ENCODE measurements at places on chromosomes 7 and 10.
A peak's percentile ranks its signal among the peaks of the same experiment; 100 is the strongest.

- DNase-seq, result no peak
Measured at GRCh38 chr7:146656988-146657387, 540.4 kb downstream of the CNTNAP2 start.

DNA sequence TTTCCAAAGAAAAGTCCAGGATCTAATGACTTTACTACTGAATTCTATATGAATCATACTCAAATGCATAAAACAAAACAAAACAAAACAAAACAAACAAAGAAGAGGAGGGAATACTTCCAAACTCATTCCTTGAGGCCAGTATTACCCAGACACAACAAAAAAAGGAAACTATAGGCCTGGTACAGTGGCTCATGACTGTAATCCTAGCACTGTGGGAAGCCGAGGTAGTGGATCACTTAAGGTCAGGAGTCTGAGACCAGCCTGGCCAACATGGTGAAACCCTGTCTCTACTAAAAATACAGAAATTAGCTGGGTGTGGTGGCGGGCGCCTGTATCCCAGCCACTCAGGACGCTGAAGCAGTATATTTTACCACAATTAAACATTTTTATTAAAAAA is 114.6 kb downstream of the NRBF2 start:
- no peak for DNase-seq

DNA sequence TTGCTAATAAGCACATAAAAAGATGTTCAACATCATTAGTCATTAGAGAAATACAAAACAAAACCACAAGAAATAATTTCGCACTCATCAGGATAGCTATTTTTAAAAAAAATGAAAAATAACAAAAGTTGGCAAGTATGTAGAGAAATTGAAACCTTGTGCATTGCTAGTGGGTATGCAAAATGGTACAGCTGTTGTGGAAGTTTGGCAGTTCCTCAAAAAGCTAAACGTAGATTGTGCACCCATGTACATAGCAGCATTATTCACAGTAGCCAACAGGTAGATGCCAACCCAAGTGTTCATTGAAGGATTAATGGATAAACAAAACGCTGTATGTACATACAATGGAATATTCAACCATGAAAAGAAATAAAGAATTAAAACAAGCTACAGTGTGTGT is 35.3 kb upstream of the STARD3NL start:
- no peak for DNase-seq

- DNase-seq, result no peak
Measured at GRCh38 chr10:7576340-7576739, 90.4 kb downstream of the ITIH5 start.

GRCh38 chr7:108247614-108248013 is 117.5 kb upstream of the LAMB4 start:
- no peak for DNase-seq

GRCh38 chr10:89301232-89301631 is 614 bp upstream of the IFIT2 start:
- peak; percentile 35 for DNase-seq

DNA sequence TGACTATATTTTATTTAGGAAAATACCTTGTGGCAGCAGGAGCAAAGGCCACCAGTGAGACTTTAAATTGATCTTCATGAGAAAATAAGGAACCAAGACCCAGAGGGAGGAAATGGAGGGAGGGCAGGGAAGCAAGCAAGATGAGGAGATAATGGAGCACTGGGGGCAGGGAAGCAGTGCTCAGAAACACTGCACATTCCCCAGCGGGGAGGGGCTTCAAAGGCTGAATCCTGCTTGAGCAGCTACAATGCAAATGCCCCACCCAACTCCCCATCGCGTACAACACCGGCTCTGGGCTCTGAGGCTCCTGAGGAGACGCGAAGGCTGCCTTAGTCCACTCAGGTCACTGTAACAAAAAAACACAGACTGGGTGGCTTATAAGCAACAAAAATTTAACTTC is 503.8 kb downstream of the GRID1 start:
- no peak for DNase-seq

DNA sequence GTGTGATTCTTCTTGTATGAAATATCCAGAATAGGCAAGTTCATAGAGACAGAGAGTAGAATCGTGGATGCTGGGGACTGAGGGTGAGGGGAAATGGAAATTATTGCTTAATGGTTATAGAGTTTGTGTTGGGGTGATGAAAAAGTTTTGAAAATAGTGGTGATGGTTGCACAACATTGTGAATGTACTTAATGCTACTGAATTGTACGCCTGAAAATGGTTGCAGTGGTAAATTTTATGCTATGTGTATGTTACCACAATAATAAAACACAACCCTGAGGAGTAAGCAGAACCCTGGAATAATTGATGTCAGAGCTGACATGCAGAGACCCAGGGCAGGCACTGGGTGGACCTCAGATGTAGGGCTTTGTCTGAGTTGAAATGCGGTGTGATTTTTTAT is 57.6 kb downstream of the TACR2 start:
- DNase-seq, result no peak

DNA sequence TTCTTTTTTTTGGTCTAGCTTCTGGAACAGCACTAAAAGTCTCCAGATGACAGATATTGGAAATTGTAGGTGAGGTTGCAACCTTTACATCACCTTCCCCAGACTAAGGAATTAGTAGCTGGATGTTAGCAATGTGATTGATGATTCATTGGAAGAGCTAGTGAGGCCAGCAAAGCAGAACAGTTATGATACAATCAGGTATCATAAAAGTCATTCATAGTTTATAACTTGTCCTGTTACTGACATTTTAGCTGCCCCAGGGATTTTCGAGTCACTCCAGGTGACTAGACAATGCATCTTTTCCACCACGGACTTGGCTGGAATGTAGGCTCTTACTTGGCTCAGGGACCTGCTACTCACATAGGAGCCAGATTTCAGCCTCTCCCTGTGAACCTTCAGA is 15.9 kb upstream of the TCF7L2 start:
- DNase-seq, result no peak

DNA sequence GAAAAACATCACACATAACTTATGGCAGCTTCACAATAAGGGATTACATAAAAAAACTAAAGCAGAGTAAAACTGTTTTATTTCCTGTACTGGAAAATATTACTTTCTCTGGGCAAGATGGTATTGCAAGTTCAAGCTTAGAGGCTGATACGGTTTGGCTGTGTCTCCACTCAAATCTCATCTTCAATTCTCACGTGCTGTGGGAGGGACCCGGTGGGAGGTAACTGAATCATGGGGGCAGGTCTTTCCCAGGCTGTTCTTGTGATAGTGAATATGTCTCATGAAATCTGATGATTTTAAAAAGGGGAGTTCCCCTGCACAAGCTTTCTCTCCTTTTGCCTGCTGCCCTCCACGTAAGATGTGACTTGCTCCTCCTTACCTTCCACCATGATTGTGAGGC is 5.1 kb upstream of the LRRC27 start:
- DNase-seq, result no peak

DNA sequence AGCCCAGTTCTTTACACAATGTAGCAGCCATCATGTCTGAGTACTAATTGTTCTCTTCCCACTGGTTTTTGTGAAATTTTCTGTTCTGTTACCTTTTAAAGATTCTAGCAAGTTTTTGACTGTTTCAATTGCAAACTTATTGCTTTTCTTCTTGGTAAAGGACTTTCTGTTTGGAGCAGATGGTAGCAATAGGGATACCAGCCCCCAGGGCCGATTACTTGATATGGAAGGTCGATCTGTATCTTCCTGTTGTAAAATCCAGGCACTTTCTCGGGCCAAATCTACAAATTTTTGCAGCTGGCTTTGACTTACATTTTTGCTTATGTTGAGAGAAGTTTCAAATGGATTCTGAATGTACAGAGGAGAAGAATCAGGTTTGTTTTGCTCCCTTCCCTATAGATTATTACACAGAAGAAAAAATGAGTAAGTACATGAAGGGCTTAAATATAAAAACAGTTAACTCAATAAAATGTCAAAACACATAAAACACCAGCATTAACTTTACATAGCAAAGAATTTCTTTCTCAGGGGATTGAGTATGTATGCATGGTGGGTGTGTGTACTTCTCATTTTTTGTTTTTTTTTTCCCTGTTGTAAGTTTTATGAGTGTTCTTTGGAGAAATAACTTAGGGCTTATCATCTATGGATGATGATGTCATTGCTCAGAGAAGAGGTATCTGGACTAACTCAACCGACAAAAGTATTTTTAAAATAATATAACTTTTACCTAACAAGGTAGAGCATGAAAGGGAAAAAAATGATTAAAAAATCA is 35.3 kb downstream of the MTPAP start:
- DNase-seq, result no peak

DNA sequence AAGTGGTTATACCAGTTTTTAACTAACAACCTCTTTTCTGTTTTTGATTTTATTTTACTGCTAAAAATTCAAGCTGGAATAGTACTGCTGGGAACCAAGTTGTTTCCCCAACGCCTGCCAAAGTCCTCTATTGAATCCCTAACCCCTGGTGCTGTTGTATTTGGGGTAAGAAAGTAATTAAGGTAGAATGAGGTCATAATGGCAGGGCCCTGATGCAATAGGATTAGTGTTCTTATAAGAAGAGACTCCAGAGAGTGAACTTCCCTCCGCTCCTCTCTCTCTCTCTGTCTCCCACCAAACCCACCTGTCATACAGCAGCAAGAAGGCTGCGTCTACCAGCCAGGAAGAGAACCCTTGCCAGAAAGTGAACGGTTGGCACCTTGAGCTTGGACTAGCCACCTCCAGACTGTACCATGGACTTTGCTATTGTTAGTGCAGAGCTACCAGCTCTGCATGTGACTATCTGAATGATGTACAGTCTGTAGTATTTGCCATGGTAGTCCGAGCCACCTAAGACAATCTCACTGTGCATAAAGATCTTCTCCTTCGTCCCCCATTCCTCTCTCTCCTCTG is 86.5 kb upstream of the KLF6 start:
- DNase-seq, result no peak

- no peak for DNase-seq
Measured at GRCh38 chr10:64261092-64261491, 739.9 kb downstream of the REEP3 start.

- no peak for DNase-seq
Measured at GRCh38 chr10:29588629-29589421, 45.9 kb downstream of the SVIL start.

GRCh38 chr10:125584954-125585353 is 98.0 kb downstream of the TEX36 start:
- no peak for DNase-seq

DNA sequence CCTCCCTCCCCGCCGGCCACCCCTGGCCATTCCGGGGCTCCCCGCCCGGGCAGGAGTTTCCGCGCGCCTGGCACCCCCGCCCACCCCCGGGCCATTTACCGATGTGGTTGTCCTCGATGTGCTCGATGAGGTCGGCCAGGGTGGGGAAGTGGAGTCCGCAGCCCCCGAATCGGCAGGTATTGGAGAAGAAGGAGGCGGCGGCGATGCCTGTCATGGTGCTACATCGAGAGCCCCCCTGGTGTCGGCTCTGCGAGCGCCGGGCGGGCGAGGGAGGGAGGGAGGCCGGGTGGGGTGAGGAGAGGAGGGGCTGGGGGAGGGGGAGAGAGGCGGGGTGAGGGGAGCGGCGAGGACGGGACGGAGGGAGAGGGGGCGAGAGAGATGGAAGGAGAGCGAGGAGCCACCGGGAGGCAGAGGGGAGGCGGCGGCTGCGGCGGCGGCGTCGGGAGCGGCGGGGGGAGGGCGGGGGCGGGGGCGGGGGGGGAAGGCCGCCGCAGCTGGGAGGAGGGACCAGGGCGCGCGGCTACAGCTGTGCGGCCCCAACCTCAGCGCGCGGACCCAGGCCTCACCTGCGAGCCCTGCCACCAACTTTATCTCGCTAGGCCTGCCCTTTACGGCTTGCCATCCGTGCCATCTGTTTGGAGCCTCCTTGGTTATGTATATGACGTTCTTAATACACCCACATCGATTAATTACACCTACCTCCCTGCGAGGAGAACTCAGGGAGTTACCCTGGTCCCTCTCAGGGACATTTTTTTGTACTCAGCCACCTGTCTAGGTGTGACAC is at the start of gene JAZF1:
Gene JAZF1 (minus strand): TSS at position 432 of the 784 bp plus-strand sequence.
- peak; percentile 63 for DNase-seq

All from CD4-positive, alpha-beta T cell treated with Interleukin-12 subunit alpha and Interleukin-12 subunit beta, for 1 hour (primary cell).